ENCODE measurements at places on chromosomes 5 and 9.

DNA sequence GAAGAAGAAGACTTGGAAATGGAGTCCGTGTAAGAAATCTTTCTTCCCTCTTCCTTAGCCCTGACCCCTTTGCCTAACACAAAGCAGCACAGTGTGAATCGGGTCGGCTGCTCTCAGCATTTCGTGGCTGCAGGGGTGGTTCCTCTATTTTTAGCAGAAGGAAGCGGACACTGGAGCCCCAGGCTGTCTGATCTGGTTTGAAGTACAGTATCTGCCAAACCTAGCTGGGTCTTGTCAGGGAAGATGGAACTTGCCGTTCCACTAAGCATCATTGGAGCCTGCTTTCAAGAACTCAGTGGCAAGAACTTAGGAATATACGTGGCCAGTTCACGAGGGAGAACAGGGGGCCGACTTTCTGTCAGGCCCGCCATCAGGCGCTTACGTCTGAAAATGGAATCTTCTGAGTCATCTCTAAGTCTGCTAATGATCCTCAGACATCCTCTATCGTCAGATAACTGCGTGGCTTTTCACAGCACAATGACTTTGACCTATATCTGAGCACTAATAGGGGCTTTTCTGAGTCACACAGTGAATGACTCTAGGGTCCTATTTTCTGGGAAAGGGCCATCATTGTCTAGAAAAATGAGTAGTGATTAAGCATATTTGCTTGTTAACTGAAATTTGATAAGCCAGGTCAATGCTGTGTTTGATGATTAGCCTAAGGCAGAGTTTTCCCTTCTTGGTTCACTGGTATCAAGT lies 43.3 kb upstream of the NCS1 start:
- DNase-seq: no peak

- DNase-seq: no peak
Observed at GRCh38 chr9:70581214-70581954, 166.9 kb upstream of the KLF9 start.

- no peak for DNase-seq
Observed at GRCh38 chr9:38037981-38038306, 31.1 kb downstream of the SHB start.

DNA sequence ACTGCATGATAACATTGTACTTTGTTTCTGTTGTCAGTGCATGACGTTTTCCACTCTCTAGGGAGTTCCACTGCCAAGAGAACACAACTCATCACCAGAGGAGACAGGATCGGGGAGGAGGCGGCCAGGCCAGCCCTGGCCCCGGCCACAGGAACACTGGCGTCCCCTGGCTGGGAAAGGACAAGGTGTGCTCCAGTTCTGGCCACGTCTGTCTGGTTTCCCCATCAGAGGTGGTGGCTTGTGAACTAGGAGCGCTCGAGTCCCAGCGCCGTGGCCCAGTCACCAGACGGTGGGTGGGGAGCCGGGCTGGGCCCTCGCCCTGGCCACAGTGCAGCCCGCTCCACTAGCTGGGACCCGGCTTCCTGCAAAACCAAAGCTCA lies 211.9 kb upstream of the IRX4 start:
- no peak for DNase-seq

GRCh38 chr9:135901826-135902225 lies 5.5 kb downstream of the CAMSAP1 start:
- no peak for DNase-seq

DNA sequence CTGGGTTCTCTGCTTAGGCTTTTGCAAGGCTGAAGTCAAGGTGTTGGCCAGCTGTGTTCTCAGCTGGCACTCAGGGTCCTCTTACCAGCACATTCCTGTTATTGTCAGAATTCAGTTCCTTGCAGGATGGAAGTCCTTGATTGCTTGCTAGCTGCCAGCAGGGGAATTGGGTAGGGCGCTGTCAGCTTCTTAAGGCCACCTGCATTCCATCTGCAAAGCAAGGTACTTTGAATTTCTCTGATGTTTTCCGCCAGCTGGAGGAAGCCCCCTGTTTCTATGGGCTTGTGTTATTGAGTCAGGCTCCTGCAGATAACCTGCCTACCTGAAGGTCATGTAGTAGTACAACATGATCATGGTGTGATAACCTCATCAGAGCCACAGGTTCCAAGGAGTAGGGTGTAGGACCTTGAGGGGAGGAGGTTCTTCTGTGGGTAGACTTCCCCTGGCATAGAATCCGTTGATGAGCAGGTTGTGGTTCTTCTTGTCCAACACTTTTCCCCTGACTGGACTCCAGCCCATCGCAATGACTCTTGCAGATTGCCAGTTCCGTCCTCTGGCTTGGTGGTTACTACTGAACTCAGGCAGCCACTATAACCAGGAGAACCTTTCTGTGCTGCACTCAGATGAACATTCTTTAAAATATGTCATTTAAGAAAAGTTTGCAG lies 6.8 kb downstream of the TENT4A start:
- DNase-seq: no peak

DNA sequence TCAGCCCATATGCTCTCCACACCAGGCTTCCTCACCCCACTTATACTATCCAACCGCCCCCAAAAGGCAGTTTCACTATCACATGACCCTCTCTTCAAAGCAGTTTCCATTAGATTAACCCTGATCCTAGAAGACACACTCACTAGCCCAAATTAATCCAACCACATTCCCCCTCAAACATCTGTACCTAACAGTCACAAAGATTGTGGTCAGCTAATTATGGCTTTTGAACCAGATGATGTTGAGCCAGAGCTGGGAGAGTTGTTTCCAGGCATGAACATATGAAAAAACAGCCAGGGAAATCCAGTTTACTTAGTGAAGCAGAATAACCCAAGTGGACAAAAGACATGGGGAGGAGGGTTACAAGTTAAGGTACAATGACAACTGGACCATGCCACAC lies 131.2 kb downstream of the SPOCK1 start:
- no peak for DNase-seq

DNA sequence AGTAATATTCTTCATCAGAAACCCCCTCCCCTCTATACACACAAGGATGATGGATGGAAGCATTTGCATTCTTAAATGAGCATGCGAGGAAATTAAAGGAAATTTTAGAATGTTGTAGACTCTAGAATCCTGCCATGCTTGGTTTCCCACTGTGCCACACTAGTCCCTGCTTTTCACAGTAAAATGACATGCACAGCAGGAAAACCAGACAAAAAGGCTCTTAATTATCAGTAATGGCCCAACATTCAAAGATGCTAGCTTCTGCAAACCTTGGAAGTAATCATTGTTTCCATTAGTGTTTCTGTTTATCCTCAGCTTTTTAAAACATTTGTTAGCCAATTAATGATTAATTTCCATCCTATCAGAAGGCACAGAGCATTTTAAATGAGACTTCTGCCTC lies 255.8 kb downstream of the SLCO4C1 start:
- no peak for DNase-seq

GRCh38 chr5:174922955-174923354 lies 198.6 kb downstream of the MSX2 start:
- DNase-seq: no peak

DNA sequence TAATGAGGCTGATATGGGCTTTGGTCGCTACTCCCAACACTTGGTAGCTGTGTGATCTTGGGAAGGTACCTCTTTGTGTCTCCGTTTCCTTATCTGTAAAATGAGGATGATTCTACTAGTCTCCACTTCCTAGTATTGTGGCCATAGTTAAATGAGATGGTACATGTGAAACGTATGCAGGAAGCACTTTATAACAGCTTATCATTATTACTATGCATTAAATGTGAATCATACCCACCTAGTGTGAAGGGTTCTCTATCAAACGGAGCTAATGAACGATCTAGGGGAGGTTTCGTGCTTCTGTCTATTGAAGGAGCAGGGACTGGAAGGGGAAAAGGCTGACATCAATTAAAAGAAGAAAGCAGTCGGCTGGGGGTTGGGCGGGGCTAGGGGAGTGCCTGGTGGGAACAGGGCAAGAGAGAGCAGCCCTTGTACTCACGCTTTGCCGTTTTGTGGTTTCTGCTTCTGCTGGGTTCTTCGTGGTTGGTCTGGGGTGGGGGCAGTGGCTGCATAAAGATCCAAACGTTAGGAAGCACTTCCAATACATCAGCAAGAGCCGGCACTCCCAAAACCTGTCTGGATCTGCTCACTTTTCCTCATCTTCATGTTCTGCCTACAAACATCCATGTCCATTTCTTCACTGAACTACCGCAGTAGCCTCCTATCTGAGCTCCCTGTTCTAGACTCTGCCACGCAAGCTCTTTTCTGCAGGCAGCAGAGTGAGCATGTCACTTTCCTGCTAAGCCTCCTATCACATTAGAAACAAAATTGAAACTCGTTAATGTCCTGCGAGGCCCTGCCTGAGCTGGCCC lies 30.8 kb downstream of the LCP2 start:
- DNase-seq: no peak

GRCh38 chr5:112413611-112414010 lies 5.5 kb downstream of the EPB41L4A start:
- DNase-seq: no peak

GRCh38 chr9:37172557-37172956 lies 52.2 kb downstream of the ZCCHC7 start:
- no peak for DNase-seq

GRCh38 chr5:119332978-119333401 lies 22.8 kb upstream of the TNFAIP8 start:
- DNase-seq: no peak

All from anterior cingulate cortex (tissue), 58 donors.